NCI-H226 (cell line): ENCODE measurements at places on chromosomes 1 and 21.

- no peak for DNase-seq
These were observed 292.9 kb downstream of the PTGER3 start for GRCh38 chr1:70754701-70755100.

GRCh38 chr1:155019377-155020245 is 14.0 kb downstream of the DCST2 start:
- no peak for DNase-seq

DNA sequence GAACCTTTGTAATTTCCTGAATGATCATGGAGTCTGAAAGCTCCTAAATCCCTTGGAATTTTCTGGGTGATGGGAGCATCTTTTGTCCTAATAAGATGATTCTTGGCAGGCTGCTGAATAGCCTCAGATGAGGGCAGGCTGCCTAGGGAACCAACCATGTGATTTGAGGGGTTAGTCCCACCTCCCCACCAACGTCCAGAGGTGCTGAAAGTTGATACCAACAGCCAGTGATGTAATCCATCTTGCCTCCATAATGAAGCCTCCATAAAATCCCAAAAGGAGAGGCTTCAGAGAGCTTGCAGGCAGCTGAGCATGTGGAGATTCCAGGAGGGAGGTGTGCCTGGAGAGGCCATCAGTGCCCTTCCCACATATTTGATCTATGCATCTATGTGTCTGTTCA is 43.7 kb downstream of the GTF2B start:
- DNase-seq = no peak

DNA sequence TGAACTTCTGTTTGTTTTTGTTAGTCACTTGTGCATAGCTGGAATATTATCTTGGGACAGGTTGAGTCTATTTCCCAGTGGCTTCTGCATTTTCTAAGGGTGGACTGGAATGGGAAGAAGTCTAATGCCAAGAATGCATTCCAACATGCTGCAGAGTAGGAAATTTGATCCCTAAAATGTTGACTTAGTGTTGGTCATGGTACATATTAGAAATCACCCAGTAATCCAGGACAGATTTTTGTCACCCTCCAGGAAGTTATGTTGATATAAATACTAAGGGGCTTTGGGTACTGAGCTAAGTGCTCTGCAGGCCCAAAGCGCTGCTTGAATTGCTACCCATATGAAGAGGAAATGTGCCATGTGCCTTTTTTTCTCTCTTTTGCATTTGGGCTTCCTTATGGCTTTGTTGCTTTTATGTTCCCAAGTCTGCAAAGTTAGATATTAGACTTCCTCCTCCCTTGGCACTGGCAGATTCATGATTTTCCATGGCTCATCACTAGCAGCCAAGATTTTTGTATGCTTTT is 10.0 kb downstream of the ARID1A start:
- peak; percentile 22 for DNase-seq

GRCh38 chr1:46334030-46334384 is 6.6 kb upstream of the NSUN4 start:
- DNase-seq = no peak

- peak; percentile 93 for DNase-seq
These were observed 25.0 kb downstream of the CRYAA start for GRCh38 chr21:43193651-43194302.

- DNase-seq = no peak
These were observed 971.0 kb downstream of the AMY1C start for GRCh38 chr1:104720741-104721140.

DNA sequence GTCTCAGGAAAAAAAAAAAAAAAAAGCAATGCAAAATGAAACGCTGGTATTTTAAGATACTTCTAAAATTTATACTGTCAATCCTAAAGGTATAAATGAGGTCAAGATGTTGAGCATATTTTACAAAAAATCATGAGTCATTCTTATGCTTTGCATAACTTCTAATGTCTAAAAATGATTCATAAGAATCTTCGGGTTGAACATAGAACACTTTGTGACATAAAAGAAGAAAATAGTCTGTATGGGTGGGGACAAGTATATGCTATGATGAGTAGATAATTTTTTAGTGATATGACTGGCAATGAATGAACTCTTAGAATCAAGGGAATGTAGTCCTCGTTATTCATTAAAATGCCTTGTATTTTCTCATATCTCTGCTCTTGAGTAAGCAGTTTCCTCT is 416.9 kb upstream of the USP24 start:
- peak; percentile 26 for DNase-seq

- DNase-seq = no peak
These were observed 600.6 kb downstream of the PTPRU start for GRCh38 chr1:29836651-29837646.

GRCh38 chr1:207925210-207925609 is 14.3 kb upstream of the CD34 start:
- no peak for DNase-seq

- DNase-seq = no peak
These were observed 995 bp upstream of the KIF26B start for GRCh38 chr1:245153552-245154428.

GRCh38 chr1:161727256-161727924 is 6.0 kb downstream of the FCRLB start:
- DNase-seq = no peak

DNA sequence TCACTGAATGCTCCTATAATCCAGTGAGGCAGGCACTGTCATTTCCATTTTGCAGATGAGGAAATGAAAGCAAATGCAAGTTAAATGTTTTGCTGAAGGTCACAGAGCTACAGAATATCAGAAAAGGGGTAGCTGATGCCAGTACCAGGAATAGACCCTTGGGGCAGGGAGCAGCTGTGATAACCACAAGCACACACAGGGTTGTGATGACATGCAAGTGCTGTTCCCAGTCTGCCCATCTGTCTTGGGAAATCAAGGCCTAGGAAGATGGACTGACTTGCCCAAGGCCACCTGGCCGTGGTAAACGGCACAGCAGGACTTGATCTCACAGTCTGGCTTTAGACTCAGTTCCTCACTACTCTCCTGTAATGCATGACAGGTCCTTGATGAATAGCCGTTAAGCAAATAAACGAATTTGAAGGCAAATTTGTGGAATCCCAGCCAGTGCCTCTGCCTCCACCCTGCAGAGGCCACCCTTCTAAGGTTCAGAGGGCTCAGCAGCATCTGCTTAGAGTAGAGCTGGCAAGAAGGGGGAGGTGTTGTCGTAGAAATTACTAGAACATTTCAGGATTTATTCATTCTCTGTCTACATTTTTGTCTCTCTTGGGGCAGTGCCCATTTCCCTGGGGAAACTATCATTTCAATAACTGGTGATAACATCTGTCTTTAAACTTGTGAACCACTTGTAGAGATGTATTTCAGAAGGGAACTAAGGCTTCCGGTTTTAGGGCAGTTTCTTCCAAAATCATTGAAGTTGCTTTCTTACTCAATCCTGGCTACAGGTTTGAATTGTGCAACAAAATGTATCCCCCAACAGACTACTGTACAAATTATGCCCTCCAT is 53.2 kb upstream of the MRPS6 start:
- no peak for DNase-seq

DNA sequence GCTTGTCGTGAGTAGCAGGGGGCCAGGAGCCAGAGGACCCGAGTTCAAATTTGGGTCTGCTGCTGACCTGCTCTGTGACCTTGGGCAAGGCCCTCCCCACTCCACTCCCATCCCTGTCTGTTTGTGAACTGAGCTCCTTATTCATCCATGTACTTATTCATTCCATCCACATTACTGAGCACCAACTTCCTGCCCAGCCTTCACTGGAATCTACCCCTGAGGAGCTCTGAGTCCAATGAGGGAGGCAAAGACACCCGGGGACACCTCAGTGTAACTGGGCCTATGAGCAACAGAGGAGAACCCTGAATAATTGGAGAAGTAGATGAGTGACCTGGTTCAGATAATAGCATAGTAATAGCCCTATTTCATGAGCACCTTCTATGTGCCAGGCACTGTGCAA is 8.9 kb downstream of the BSND start:
- DNase-seq = peak; percentile 83

GRCh38 chr21:29148530-29148929 is 18.1 kb downstream of the MAP3K7CL start:
- DNase-seq = no peak

DNA sequence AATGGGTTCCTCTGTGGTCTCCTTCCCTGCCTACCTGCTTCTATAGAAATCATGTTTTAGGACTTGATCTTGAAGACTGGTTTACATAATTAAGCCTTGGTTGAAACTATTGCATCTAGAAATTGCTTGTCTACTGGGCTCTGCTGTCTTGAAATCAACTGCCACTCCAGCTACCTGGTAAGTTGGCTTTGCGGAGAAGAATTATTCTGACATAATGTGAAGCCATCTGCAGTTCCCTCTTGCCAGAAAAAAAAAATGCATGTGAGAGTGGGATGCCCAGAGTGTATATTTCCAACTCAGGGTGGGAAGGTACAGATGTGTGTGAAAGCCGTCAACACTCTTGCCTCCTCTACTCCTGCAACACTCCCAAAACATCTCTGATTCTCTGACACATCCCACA is 27.2 kb downstream of the C8B start:
- DNase-seq = no peak

GRCh38 chr21:41209016-41209619 is 41.2 kb downstream of the BACE2 start:
- DNase-seq = no peak

GRCh38 chr1:245690946-245691541 is 536.3 kb downstream of the KIF26B start:
- DNase-seq = no peak

- no peak for DNase-seq
These were observed 19.3 kb upstream of the ACTA1 start for GRCh38 chr1:229452956-229453801.

GRCh38 chr1:7669559-7670311 is 101.4 kb upstream of the VAMP3 start:
- peak; percentile 20 for DNase-seq

GRCh38 chr1:188794969-188795368 is 1682.7 kb downstream of the BRINP3 start:
- no peak for DNase-seq

DNA sequence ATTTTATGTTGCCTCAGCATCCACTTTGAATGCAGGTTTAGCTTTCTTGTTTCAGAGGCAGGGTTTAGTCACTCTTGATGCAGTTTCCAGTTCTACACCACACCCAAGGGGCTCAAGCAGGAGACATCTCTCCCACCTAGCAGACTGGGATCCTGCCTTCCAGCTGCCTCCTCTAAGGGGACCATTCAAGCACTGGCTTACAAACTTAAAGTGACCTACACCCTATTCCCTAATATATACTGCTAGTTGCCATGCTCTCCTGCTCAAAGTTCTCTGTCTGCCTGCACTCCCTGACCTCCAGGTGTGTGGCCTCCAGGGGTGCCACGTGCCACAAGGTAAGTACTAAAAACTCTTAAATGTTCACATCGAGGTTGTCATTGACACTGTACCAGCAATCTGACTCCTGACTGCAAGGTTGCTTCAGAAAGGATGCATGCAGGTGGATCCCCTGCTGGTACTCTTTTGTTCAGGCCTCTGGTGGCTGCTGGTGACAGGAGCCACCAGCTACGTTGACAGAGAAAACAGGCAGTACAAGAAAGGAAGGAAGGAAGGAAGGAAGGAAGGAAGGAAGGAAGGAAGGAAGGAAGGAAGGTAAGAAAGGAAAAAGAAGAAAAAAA is 185.9 kb downstream of the COQ8A start:
- DNase-seq = no peak

- no peak for DNase-seq
These were observed 163.7 kb upstream of the EDN2 start for GRCh38 chr1:41648230-41648629.

DNA sequence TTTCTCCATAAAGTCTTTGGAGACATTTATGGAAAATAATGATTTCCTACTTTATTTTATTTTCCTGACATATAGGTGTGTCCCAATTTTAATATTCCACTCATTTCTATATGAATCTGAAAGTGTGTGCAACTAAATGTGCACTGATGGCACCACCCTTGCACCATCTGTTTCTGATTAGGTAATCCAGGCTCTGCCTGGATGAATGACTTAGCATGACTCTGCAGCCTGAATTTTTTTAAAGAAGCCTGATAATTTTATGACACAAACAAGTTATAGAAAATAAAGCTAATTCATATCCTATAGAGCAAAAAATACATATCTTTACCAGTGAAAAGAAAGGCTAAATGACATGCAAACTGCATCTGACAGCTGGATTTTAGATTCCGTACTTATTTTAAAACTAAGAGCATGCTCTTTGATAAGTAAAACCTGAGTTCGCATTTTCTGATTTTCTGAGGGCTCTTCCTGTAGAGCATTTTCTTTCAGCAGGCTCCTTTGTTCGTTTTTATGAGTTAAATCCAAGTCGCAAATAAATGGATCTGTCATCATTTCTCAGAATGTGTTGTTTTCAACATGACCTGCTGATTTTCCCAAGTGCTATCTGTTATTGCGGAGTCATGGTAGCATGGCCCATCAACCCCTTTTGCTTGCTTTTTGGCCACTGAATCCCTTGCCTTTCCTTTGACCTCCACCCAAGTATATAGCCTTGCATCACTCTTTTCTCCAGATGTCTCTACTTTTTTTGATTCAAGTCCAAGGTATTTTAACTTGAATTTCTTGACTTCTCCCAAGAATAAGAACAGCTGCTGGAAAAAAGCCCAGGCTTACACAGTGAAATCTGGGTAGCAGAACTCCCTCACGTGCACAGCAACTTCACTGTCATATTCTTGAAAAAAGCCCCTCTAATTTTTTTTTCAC is 52.8 kb upstream of the LYPLAL1 start:
- DNase-seq = no peak

DNA sequence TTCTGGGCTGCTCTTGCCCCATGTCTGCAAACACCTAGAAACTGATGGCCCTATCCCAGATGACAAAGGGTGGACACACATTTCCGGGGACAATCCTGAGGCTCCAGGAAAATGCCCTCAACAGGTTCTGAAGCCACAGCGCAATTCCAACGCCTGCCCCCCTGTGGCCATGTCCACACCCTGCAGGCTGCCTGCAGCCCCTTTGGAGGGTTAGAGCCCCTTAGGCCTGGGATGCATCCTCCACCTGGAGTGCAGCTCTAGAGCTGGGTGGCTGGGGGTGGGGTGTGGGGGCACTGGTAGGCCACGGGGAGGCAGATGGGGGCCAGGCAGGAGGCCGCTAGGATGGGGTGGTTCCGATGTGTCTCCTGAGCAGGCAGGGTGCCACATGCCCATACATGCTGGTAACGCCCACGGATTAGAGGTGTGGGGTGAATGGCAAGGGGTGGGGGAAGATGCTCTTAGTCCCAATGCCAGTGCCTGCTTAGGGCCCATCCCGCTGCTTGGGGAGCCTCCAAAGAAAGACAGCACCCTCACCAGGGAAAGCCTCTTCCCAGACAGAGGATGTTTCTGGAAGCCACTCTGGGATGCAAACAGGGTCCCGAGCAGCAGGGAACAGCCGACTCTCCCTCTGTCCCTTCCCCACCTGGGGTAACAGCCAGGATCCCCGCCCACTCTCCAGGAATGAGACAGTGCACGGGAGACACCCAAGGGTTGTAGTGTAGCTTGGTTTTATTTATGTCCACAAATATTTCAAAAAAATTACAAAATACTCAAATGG is 34.0 kb downstream of the SLC45A1 start:
- no peak for DNase-seq

GRCh38 chr1:50977575-50978143 is 7.6 kb downstream of the CDKN2C start:
- peak; percentile 59 for DNase-seq

GRCh38 chr1:218991089-218991488 is 182.6 kb upstream of the LYPLAL1 start:
- DNase-seq = no peak

GRCh38 chr21:45122432-45123132 is 48.2 kb downstream of the ADARB1 start:
- DNase-seq = no peak
